ENCODE measurements at places on chromosomes 7 and 10.

DNA sequence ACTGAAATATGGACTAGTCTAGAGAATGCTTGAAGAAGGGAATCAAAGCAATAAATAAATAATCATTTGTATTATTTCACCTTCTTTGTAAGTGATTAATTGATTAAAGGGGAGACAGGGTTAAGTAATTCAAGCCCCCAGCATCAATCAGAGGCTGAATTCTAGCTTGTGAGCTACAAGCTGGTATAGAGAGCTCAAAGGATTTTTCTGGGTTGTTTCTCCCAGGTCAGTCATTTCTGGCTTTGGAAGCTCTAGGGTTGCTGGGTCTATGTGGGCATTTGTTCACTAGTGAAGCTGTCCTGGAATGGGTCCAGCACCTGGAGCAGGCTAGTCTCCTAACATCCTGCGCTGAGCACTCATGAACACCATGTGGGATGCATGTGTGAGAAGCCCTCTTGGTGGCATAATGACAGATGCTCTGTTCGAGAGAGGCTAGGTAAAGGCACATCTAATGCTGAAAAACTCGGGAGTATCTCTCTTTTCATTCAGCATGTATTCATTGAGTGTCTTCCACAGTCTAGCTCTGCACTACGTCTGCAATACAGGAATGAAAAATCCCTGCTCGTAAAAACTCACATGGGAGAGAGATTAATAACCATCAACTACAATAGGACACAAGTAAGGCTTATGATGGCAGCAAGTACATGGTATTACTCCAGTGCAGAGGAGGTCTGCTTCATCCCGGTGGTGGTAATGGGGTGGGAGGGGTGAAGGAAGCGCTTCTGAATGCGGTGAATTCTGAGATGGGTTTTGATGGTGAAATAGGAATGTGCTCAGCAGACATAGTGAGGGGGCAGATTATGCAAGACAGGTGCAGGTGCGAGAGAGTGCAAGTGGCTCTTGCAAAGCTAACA, 68.0 kb upstream of the NRP1 start:
- DNase-seq: no peak

- no peak for DNase-seq
Measured at GRCh38 chr7:33411020-33411419, 281.7 kb downstream of the BBS9 start.

DNA sequence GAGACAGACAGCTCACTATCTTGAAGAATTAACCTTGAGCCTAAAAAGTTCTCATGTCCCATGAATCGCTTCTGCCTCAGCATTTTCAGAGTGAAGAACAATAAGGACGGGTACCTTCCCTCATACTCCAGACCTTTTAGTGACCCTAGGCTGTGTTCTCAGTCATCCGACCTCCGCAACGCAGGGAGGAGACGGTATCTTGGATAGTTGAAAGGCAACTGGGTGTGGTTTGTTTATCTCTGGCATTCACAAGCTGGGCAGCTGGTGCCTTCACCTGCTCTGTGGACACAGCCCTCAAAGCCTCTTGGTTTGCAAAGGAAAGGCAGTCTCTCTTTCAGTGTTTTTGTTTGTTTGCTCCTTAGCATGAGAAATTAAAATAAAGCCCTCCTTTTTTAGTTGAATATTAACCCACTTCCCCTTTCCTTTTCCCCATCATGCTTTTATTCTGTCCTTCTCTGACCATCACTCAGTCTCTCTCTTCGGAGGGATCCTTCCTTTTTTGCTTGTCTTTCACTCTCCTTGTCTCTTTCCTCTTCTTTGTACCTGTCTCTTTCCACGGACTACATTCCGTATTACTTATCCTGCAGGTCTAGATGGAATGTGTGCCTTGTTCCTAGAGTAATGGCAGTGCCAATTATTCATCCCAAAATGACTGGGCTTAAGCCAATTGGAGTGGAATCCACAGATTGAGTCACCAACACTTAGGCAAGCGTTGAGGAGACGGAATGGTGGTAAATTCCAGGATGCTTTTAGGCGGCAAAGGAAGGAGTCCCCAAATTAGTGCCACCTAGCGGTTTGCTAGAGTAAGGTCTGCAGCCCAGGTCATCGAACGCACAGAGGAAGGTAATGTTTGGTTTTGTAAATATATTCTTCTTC, 45.8 kb downstream of the PRR15 start:
- DNase-seq: no peak

GRCh38 chr10:13352519-13352918, 4.4 kb upstream of the SEPHS1 start:
- no peak for DNase-seq

DNA sequence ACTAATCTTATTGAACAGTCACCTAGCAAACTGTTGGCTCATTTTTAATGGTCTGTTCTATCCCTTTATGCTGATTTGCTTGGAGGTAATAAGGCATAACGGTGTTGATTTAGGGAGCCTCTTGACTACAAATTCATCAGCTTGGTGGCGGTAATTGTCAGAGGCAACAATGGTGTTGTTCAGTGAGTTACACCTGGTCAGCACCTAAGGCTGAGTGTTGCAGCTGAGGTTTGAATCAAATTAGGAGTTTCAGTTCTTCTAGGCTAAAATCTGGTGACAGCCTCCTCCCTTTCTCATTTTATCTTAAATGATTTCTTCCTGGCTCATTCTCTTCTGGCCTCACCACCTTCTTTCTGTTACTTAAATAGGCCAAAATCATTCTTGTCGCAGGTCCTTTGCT, 42.3 kb upstream of the SP8 start:
- no peak for DNase-seq

DNA sequence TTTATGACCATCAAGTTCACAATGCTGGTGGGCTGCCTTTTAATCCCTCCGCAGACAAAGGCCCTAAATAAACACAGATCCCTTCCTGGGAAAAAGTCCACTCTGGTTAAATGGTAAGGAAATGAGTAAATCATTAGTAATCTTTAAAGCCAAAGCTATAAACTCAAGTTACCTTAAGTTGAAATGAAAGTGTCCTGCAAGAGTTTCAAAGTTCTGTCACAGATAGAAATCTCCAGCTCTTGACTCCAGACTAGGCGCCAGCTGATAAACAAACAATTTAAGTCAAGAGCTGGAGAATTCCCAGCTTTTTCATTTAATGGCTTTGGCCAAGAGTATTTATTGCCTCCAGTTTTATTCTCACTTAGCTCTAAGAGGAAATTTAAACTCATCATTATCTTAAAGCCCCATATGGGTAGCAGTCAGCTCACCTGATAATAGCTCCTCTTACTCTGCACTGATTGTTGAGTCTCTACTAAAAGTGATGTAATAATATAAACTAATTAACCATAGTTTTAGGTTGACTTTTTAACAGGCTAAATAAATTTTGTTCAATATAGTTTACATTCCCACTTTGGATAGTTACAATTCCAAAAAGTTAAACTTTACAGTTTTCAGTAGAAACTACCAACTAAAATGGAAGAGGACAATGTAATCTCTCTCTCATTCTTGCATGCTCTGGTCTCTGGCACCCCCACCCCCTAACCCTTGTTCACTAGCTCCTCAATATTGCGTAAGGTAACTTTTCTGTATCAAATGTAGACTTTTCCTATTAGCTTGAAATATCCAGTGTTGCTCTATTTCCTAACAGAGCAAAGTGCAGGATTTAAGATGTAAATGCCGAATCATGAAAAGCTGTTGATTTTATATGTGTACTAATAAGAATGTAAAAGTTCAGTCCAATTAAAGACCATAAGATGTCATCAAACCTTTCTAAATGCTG, 56.1 kb downstream of the HIBADH start:
- no peak for DNase-seq

- no peak for DNase-seq
Measured at GRCh38 chr7:14381936-14382335, 392.5 kb upstream of the ETV1 start.

GRCh38 chr10:61283066-61283465, 170.1 kb downstream of the TMEM26 start:
- DNase-seq: no peak

- DNase-seq: no peak
Measured at GRCh38 chr7:5284304-5285281, 1.9 kb downstream of the SLC29A4 start.

GRCh38 chr7:128729494-128729893, 9.7 kb upstream of the CALU start:
- DNase-seq: no peak

- DNase-seq: no peak
Measured at GRCh38 chr7:78225534-78225933, 427.0 kb downstream of the PHTF2 start.

Measured in spleen (tissue), 13 donors.